T1000 (cell line): ENCODE measurements at places on chromosomes 5 and 9.

- no peak for DNase-seq
Observed at GRCh38 chr9:110443146-110443865, 105.6 kb upstream of the TXNDC8 start.

- no peak for DNase-seq
Observed at GRCh38 chr5:95042037-95042436, 242.9 kb downstream of the MCTP1 start.

DNA sequence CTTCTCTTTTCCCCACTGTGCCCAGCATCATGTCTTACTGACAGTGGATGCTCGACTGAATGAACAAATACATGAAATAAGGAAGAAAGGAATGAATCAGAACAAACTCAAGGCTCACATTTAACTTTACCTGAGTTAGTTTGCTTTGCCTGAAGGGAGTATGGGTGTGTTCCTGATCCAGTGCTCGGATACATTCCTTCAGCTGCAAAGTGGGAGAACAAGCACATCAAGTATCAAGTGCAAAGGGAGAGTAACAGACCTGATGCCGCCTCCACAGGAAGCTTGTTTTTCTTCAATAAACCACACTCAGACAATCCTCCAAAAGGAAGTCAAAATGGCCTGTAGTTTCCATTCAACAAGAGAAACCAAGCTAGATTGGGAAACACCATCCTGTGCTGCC lies 66.1 kb downstream of the KIF24 start:
- no peak for DNase-seq

DNA sequence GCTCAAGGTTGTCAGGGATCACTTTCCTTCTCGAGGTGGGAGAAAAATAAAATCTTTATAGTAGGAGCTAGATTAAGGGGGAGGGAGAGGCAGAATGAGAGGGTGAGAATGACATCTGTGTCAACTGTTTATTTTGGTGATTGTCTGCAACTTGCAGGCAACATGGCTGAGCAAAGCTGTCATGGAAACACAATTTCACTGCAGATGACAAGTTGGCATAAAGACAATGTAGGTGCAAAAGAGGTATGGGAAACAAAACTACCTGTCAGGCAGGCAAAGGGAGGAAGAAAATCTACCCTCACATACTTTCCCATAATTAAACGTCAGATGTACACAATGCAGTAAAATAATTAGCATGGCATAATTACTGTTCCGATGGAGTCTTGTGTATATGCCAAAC lies 167.4 kb downstream of the SLIT3 start:
- no peak for DNase-seq

GRCh38 chr5:139341187-139341688 lies 416 bp upstream of the PAIP2 start:
- no peak for DNase-seq
